Stimulated activated CD4-positive, alpha-beta T cell treated with anti-CD3 and anti-CD28 coated beads, Interleukin-4, amount 100 ng/mL, for 1 hour (primary cell): ENCODE measurements at places on chromosomes 16 and 17.

DNA sequence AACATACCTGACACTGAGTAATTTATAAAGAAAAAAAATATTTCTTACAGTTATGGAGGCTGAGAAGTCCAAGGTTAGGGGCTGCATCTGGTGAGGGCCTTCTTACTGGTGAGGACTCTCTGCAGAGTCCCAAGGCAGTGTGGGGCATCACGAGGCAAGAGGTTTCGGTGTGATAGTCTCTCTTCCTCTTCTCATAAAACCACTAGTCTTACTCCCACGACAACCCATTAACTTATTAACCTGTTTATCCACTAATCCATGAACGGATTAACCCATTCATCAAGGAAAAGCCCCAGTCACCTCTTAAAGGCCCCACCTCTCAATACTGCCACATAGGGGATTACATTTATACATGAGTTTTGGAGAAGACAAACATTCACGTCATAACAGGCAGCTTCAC lies 20.1 kb downstream of the CIITA start:
- DNase-seq = no peak

- no peak for DNase-seq
These were observed 21.8 kb upstream of the PRM1 start for GRCh38 chr16:11302977-11303376.

GRCh38 chr17:50052241-50052796 lies 3.6 kb upstream of the ITGA3 start:
- no peak for DNase-seq

DNA sequence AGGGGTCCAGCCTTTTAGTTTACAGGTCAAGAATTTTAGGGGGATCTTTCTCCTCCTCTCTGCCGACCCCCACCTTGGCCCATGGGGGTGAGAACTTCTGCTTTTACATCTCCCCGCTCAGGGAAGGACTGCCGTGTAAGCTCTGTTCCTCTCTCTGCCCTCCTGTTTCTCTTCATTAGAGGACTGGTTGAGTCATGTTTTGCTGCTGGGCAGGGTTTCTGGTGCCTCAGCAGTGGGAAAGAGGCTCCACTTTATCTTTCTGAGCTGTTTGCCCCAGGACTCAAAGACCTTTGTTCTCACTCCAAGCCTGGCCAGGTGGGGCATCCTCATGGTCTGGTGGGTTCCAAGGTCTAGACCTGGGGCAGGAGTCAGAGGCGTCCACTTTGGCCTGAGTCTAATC lies 93.0 kb downstream of the UTP18 start:
- DNase-seq = no peak

- DNase-seq = no peak
These were observed 9.6 kb downstream of the ITGAD start for GRCh38 chr16:31402687-31403086.

GRCh38 chr17:21688293-21688949 lies 3.9 kb upstream of the KCNJ18 start:
- DNase-seq = no peak

DNA sequence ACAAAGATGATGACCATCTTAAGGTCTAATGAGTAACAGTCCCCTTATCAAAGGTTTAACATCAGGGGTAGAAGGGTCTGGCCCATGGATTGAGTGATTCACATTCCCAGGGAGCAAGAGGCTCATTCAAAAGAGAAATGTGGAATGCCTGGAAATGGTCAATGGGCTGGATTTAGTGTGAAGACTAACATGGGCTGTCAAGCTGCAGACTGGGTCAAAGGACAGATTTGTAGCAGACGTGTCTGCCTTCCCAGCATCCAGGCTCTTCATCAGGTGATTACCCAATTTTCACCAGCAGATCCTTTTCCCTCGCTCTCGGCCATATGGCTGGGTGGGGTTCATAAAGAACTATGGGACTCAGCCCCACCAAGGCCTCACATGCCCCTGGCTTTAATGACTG lies 26.8 kb downstream of the DCUN1D3 start:
- DNase-seq = no peak

DNA sequence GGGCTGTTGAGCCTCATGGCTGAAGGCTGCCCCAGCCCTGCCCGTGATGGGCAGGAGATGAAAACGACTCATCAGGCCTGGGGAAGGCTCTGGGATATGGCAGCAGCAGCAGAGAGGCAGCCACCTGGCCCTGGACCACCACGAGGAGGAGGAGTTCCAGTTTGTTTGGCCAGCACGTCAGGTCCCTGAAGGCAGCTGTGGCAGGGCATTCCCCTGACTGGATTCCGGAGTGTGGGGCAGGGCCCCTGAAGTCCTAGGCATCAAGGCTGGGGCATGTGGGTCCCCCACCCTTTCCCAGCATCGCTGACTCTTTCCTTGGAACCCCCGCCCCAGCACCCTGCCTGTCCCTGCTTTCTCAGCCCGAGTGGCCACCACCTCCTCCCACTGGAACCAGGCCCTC lies 197.4 kb downstream of the ZNF423 start:
- DNase-seq = no peak

GRCh38 chr16:87823181-87823929 lies 46.0 kb downstream of the SLC7A5 start:
- no peak for DNase-seq

GRCh38 chr16:67068212-67068753 lies 39.3 kb downstream of the CBFB start:
- no peak for DNase-seq

DNA sequence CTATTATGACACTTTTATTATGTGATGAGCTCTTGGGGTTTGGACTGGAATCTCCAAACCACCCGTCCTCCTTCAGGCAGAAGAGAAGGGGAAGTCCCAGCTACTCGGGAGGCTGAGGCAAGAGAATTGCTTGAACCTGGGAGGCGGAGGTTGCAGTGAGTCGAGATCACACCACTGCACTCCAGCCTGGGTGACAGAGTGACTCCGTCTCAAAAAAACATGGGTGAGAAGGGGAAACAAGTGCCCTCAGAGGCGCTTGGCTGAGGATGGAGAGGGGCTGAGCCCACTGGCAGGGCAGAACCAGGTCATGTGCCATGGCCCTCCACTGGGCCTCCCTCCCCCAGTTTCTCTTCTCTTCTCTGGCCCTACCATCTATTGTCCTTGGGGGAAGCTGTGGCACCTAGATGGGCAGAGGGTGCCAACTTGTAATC lies 120.9 kb upstream of the SMURF2 start:
- DNase-seq = no peak

GRCh38 chr16:11238272-11239202 lies 17.5 kb downstream of the SOCS1 start:
- no peak for DNase-seq

DNA sequence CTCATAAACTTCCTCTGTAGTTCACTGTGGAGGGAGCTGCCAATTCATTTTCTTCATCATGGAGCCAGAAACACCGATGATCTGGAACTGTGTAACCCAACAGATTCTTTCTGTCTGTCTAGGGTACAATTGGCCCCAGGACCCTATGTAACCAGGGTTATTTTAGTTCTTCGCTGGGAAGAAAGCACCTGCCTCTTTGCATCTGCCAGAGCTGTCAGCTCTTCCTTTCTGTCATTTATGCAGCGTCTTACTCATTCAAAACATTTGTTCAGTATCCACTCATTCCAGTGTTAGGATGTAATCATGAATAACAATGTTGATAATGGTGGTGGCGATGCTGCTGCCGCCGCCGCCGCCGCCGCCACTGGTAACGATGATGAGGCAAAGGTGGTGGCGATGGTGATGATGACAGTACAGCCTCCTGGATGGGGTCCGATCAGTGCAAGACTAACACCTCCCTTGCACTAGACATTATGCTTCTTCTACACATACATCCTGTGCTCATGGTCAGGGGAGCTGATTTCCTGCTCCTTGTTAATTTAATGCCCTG lies 46.1 kb downstream of the IRX5 start:
- DNase-seq = no peak

DNA sequence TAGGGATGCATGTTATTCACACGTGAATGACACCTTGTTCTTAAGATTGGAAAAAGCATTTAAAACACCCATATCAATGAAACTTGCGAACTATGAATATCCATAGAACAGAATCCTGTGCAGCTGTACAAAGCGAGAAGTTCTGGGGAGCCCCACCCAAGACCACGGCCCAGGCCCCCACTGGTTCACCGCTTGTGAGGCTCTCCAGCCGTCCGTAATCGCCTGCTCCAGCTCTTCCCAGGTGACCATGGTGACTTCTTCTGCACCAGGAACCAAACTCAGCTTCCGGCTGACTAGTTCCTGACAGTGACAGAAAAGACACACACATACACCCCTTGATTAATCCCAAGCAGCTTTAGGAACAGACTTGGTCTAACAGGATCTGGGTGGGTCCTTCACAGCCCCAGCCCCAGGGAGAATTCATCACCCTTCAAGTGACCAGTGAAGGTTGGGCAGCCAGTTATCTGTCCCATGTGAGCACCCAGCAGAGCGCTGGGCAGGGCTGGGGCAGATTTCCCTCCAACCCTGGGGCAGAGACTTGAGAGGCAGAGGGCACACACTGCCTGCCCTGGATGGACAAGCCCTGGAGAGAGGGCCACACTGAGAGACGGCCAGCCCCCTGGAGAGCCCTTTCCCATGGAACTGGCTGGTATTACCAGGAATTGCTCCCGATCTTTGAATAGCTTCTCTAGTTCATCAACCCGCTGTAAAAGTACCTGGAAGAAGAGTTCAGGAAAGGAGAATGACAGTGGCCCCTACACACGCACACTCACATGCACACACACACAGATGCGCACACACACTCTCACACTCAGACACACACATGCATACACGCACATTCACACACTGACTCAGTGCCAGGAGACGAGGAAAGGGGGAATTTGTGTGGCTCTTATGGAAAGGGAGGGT lies 3.6 kb downstream of the QRICH2 start:
- DNase-seq = no peak
